Neural crest cell (in vitro differentiated cells): ENCODE measurements at places on chromosomes 7 and 10. TPM values are rescaled to one million over a fixed set of nuclear protein-coding genes. Genes with fewer than 3 reads are reported as not detected.

DNA sequence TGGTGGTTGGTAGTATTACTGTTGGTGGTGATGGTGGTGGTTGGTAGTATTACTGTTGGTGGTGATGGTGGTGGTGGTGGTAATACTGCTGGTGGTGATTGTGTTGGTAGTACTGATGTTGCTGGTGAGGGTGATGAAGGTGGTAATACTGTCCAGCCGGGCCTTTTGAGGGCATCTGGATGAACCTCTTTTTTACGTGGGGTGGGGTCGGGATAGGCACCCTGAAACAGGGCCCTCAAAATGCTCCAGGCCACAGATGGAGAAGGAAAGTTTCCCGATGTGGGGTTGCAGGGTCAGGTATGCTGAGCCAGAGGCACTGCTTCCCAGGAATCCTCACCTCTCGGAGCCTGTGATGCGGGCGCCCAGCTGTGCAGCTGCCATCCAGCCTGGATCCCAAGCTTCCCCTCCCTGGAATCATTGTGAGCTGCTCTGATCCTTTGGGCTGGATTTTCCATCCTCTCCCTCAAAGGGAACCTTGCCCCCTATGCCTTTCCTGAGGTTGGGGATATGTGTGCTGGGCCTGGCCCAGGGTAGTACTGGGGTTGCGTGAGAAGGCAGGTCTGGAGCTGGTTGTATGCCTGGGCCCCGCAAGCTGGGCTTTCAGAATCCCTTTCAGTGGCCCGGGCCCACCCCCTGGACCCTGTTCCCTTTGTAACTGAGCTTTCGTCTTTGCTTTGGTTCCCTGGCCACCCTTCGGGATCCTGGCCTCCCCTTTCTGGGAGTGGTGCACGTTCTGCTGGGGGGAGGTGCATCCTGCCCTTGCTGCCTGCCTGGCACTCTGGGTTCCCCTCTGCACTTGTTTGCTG, 43.3 kb downstream of the DOCK1 start:
- no peaks in the 10 kb centered on the region for H3K27me3 ChIP-seq
- DNase-seq = no peak

- no peak for DNase-seq
- H3K27me3 ChIP-seq = peaks cover 5% of the 10 kb centered on the region
- no peaks in the 10 kb centered on the region for H3K36me3 ChIP-seq
- no peak overlapping the region for H3K27ac ChIP-seq
Observed at GRCh38 chr10:2966134-2966533, 101.2 kb upstream of the PFKP start.

DNA sequence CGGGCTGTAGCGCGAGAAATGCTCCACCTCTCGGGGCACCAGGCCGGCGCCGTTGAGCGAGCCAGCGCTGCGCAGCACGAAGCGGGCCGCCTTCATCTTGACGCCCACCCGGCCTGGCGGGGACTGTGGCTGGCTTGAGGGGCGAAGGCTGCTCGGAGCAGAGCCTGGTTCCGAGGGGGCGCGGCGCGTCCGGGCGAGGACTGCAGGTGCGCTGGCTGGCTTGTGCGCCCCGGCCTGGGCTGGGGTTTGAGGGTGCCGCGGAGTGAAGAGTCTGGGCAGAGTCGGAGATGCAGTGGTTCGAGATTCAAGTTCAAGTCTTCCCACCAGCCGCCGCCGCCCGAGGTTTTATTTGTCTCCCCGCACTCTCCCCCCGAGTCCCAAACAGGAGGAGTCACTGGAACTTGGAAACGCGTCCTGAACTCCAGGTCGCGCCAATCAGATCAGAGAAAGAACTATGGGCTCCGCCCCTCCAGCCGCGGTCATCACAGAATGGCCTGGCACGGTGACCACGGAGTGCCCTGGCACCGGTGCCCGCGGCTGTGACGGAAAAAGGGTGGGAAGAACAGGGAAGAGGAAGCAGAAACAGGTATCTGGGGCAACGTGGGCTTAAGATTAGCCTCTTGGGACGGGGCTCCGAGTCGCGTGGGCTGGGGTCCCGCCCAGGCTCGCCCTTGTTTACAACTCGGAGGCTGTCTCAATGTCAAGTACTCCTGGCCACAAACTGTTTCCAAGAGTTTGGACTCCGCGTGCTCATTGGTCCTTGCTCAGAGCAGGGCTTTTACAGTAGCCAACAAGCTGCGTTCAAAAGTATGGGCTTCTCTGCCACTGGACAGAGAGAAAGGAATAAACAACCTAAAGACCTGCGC, at the start of gene PDK4:
Gene PDK4, minus strand, starts transcription at position 319 of the 866 bp plus-strand sequence. Its CDS starts 223 bp downstream, at position 96.
- DNase-seq = peak; percentile 32
- H3K36me3 ChIP-seq = no peaks in the 10 kb centered on the region
- H3K27me3 ChIP-seq = peaks cover 92% of the 10 kb centered on the region

DNA sequence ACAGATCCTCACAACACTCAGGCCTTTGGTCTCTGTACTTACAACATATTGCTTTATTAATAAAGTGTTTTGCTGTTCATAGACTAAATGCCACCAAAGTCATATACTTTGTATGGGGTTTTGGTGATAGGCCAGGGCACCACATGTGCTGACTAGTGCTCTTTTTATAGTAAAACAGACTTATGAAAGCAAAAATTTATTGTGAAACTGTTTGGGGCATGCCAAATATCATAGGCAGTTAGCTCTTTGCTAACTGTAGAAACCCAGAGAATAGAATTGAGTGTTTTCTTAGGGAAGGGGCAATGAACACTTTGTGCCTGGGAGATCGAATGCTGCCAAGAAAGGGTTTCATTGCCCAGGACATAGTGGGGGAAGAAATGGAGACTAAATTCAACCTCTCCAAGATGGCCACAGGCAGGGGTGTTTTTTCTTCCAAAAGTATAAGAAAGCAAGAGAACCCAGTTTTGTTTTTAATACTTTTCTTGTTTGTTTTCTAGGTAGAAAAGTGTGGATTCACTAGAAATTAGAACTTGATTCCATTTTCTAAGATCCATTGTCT, 142.7 kb downstream of the TRIL start:
- no peaks in the 10 kb centered on the region for H3K36me3 ChIP-seq
- H3K27ac ChIP-seq = no peak overlapping the region
- H3K27me3 ChIP-seq = no peaks in the 10 kb centered on the region
- H3K4me3 ChIP-seq = no peak overlapping the region

DNA sequence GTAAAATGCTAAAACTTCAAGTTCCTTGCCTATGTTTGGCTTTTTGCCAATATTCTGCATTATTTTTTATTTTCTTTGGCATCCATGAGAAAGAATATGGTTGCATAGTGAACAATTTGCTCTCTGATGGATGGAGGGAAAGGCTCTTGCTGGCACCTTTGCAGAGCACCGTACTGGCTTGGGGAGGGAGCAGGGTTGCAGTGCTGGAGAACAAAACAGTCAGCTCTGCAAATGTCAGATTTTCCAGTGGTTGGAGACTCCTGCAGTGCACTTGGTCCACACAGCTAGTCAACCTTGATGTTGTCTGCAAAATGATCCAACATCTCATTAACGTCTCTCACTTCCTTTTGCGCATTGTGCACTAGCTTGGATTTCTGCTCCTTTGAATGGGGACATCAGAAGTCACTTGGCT, 100.8 kb downstream of the ANLN start:
- DNase-seq = no peak
- no peak overlapping the region for H3K27ac ChIP-seq
- no peaks in the 10 kb centered on the region for H3K4me1 ChIP-seq
- H3K4me3 ChIP-seq = no peak overlapping the region
- H3K36me3 ChIP-seq = no peaks in the 10 kb centered on the region

- H3K4me1 ChIP-seq = no peaks in the 10 kb centered on the region
- H3K36me3 ChIP-seq = peaks cover 5% of the 10 kb centered on the region
- H3K27ac ChIP-seq = no peak overlapping the region
- H3K4me3 ChIP-seq = no peak overlapping the region
- no peak for DNase-seq
- H3K27me3 ChIP-seq = no peaks in the 10 kb centered on the region
Observed at GRCh38 chr10:103451091-103451813, 918 bp downstream of the CALHM2 start.

- H3K36me3 ChIP-seq = peaks cover 20% of the 10 kb centered on the region
- DNase-seq = no peak
- peaks cover 49% of the 10 kb centered on the region for H3K4me1 ChIP-seq
- no peak overlapping the region for H3K27ac ChIP-seq
- H3K27me3 ChIP-seq = no peaks in the 10 kb centered on the region
Observed at GRCh38 chr7:44988701-44989100, 9.9 kb upstream of the MYO1G start.

DNA sequence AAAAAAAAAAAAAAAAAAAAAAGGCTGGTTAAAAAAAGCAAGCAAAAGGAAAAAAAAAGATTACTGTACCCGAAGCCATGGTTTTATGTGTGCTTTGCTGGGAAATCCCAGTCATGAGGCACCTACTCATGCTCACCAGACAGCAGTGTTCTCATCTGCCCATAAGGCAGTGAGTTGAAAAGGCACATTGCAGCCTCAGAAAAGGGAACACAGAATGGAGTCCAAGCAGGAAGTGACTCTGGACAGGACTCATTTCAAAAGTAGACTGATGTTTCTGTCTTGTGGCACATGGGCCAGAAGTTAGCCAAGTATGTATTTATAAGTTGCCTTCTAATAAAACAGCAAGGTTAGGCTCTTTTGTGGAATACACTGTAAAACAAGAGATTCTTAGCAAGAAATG, 40.2 kb downstream of the PDSS1 start:
- H3K4me3 ChIP-seq = no peak overlapping the region
- no peak for DNase-seq
- peaks cover 18% of the 10 kb centered on the region for H3K36me3 ChIP-seq
- H3K27me3 ChIP-seq = no peaks in the 10 kb centered on the region
- no peak overlapping the region for H3K27ac ChIP-seq
- H3K4me1 ChIP-seq = peaks cover 17% of the 10 kb centered on the region

DNA sequence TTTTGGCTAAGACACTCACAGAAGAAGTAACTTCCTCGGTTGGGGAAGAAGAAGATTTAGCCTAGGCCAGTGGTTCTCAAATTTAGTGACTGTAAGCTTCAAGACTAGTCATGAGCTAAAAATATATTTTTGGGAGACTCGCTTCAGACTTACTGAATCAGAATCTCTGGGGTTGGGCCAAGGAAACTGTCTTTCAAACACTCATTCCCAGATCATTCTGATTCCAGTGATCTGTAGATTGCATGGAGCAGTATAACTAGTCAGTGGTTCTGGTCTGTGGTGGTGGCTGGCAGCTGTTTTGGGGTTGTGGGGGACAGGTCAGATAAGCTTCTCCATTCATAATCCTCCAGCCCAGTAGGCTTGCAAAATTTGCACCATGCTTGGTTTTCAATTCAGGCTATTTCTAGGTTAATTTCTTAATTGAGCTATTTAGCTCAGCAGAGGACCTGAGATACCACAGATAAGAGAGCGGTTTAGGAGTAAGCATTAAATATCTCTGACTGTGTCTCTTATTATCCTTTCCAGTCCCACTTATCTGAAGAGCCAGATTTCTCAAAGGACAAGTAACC, 3.8 kb upstream of the KAT6B start:
- H3K4me3 ChIP-seq = peak overlapping the region; percentile 91
- H3K27ac ChIP-seq = no peak overlapping the region
- peaks cover 31% of the 10 kb centered on the region for H3K4me1 ChIP-seq
- peaks cover 5% of the 10 kb centered on the region for H3K27me3 ChIP-seq
- H3K36me3 ChIP-seq = peaks cover 3% of the 10 kb centered on the region

GRCh38 chr10:79436066-79436849, 9.2 kb downstream of the ZCCHC24 start:
- H3K36me3 ChIP-seq = no peaks in the 10 kb centered on the region
- peak overlapping the region; percentile 31 for H3K4me3 ChIP-seq
- H3K4me1 ChIP-seq = peaks cover 35% of the 10 kb centered on the region
- no peaks in the 10 kb centered on the region for H3K27me3 ChIP-seq
- H3K27ac ChIP-seq = peak overlapping the region; percentile 58
- no peak for DNase-seq

DNA sequence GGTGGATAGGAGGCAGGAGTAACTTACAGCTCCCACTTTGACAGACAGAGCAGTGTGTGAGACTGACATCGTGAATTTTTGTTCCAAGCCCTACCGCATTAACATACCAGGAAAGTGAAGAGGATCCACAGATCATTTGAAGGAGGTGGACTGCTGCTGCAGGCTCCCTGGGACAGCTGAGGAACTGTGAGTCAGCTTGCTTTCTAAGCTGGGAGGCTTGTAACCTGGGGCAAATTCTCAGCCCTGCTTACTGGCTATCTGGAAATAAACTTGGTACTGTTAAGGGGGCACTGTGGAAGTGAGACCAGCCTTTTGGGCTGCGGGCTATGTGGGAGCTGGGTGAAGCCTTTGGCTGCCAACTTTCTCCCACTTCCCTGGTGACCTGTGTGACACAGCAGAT, 1202.5 kb downstream of the DNAJB9 start:
- DNase-seq = no peak
- no peaks in the 10 kb centered on the region for H3K4me1 ChIP-seq
- H3K27me3 ChIP-seq = no peaks in the 10 kb centered on the region
- no peak overlapping the region for H3K4me3 ChIP-seq

DNA sequence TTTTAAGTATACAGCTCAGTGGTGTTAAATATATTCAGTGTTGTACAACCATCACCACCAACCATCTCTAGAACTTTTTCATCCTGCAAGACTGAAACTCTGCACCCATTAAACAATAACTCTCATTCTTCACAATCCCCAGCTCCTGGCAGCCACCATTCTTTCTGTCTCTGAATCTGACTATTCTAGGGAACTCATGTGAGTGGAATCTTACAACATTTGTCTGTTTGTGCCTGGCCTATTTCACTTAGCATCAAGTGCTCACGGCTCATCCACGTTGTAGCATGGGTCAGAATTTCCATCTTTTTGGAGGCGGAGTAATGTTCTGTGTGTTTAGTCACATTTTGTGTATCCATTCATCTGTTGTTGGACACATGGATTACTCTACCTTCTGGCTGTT, 40.8 kb upstream of the PFKFB3 start:
- peaks cover 32% of the 10 kb centered on the region for H3K4me1 ChIP-seq
- H3K4me3 ChIP-seq = no peak overlapping the region
- H3K36me3 ChIP-seq = peaks cover 5% of the 10 kb centered on the region
- H3K27ac ChIP-seq = no peak overlapping the region
- no peaks in the 10 kb centered on the region for H3K27me3 ChIP-seq

GRCh38 chr7:149430192-149430591, 30.7 kb downstream of the ZNF777 start:
- H3K4me3 ChIP-seq = no peak overlapping the region
- peaks cover 24% of the 10 kb centered on the region for H3K36me3 ChIP-seq
- H3K27me3 ChIP-seq = no peaks in the 10 kb centered on the region
- DNase-seq = no peak
- no peaks in the 10 kb centered on the region for H3K4me1 ChIP-seq

GRCh38 chr7:122013065-122013464, 131.0 kb downstream of the AASS start:
- no peaks in the 10 kb centered on the region for H3K4me1 ChIP-seq
- no peak overlapping the region for H3K27ac ChIP-seq
- DNase-seq = no peak

DNA sequence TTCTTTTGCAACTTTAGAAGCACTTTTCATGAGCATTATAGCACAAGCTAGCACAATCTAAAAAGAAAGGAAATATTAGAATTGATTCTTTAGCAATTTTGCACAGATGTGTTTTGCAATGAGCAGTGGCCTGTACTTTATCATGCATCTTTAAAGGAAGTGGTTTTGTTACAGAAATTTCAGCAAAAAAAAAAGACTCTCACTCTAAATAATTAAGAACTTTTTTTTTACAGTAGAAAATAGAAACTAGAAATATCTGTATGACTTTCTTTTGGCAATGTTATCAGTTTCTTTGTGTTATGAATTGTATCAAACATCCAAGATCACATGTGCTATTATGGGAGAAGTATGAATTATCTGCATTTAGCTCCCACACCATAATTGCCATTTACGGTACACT, 195.7 kb upstream of the KLF6 start:
- no peak overlapping the region for H3K27ac ChIP-seq
- H3K4me3 ChIP-seq = no peak overlapping the region
- peaks cover 7% of the 10 kb centered on the region for H3K36me3 ChIP-seq

The ASAH2 gene
- total RNA-seq = 5.9 and 6.9 TPM in 2 replicates

The HOXA11 gene
- not detected in 2 replicates for total RNA-seq

The GTF2IRD2 gene
- total RNA-seq = 19.4 and 19.9 TPM in 2 replicates

The UPK3BL1 gene
- total RNA-seq = 14.5 and 17.3 TPM in 2 replicates

The INSIG1 gene
- total RNA-seq = 80.9 and 81.5 TPM in 2 replicates

The CDH23 gene
- 2.0 and 2.6 TPM in 2 replicates for total RNA-seq

The ARID5B gene
- 10.1 and 10.4 TPM in 2 replicates for total RNA-seq
